CD4-positive, CD25-positive, alpha-beta regulatory T cell (primary cell): ENCODE measurements at places on chromosomes 3 and 15.

DNA sequence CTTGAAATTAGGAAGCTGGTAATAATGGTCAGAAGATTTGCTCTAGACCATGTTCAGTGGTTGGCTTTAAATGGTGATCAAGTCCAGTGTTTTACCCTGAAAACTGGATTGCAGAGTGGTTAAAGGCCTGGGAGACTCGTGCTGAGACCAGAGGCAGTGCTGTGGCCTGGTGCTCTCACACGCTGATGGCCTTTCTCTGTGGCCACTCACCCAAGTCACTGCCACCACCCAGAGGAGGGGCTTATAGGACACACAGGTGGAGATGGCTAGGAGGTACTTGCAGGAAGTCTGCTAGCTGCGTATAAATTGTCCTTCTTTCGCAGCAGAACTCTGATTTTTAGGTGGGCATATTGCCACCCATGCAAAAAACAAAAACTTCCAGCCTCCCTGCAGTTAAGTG, 6.2 kb upstream of the EHD4 start:
- no peaks in the 10 kb centered on the region for H3K4me1 ChIP-seq
- H3K36me3 ChIP-seq = no peaks in the 10 kb centered on the region
- H3K4me3 ChIP-seq = no peak overlapping the region
- no peak for DNase-seq

DNA sequence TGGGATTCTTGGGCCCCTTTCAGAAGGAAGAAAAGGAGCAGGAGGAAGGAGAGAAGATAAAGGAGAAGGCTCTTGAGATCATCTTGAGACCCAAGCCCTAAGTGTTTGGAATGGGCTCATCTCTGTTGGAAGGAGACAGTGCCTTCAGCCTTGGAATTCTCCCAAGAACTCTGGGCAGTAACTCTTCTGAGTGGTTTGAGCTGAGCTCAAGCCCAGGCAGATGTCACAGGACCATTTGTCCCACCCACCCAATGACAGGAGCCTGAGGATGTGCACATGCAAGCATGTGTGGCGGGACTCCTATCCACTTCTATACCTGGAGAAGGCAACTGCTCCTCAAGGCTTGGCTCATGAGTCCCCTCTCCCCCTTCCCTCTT, 14.6 kb upstream of the TMEM40 start:
- DNase-seq = no peak
- H3K4me1 ChIP-seq = no peaks in the 10 kb centered on the region
- no peaks in the 10 kb centered on the region for H3K36me3 ChIP-seq
- H3K4me3 ChIP-seq = no peak overlapping the region
- no peak overlapping the region for H3K27ac ChIP-seq

- H3K27ac ChIP-seq = no peak overlapping the region
- DNase-seq = peak; percentile 64
- H3K4me1 ChIP-seq = peaks cover 7% of the 10 kb centered on the region
Observed at GRCh38 chr15:78618490-78618934, 2.3 kb downstream of the CHRNA3 start.

DNA sequence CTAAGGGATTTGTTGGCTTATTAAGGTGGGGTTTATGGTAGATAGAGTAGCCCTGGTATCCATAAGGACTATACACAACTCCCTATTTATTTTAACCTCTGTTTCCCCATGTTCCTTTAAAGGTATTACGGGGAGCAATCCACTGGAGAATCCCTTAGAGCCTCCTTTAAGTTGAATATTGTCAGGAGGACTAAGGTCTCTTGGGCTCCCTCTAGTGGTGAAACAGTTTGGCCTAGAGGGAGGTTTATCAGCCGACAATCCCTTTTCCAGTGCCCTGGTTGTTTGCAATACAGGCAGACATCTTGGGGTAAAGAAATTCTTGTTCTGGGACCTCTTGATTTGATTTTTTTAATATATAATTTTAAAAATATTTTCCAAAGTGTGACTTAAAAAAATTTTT, 12.9 kb downstream of the OPA1 start:
- H3K4me3 ChIP-seq = no peak overlapping the region
- no peaks in the 10 kb centered on the region for H3K4me1 ChIP-seq
- DNase-seq = peak; percentile 38
- H3K27ac ChIP-seq = no peak overlapping the region
- H3K36me3 ChIP-seq = no peaks in the 10 kb centered on the region
